ENCODE measurements at places on chromosomes 13 and 19. TPM values are rescaled to one million over a fixed set of nuclear protein-coding genes. Genes with fewer than 3 reads are reported as not detected.

SPRYD7 gene
- total RNA-seq: 5.6 TPM

SPART gene
- total RNA-seq: 110 TPM

OR1M1 gene
- not detected for total RNA-seq

PLPPR3 gene
- total RNA-seq: 0.56 TPM

BEST2 gene
- not detected for total RNA-seq

USHBP1 gene
- not detected for total RNA-seq

LIN7B gene
- 3.8 TPM for total RNA-seq

- DNase-seq: no peak
Observed at GRCh38 chr19:47203254-47203653, 27.7 kb downstream of the BBC3 start.

GRCh38 chr13:99205621-99206220 lies 5.1 kb downstream of the UBAC2 start:
- DNase-seq: no peak

GRCh38 chr13:110528911-110529310 lies 32.6 kb downstream of the RAB20 start:
- no peak for DNase-seq

DNA sequence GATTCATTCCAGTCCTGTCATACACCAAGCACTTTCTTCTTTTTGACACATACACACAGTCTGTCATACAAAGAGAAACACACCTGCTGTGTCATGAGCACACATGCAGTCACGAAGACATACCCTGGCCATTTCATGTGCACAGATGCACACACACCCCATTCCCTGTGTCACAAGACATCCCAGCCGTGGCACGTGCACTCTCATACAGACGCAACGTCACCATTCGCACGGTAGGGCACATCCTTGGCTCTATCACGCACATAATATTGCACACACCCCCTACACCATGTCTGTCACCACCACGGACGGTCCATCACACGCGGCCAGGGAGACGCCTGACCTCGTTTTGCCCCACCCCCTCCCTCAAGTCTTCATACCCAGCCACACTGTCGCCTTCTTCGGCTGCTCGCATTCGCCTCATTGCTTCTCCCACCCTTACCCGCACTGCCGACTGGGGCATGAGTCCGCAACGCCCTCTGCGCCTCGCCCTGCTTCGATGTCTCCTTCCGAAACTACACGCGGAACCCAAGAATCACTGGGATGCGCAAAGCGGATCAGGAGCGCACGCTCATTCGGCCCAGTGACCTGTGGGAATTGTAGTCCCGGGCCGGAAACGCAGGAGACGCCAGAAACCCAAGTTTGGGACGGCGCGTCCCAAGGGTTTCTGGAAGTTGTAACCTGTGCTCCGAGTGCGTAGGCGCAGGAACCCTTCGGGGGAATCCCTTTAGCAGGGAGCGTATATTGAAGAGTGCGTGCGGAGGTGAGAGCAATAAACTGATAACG lies 6.8 kb upstream of the ZNF283 start:
- DNase-seq: peak; percentile 42

- no peak for DNase-seq
Observed at GRCh38 chr13:111387945-111388600, 67.6 kb downstream of the TEX29 start.

DNA sequence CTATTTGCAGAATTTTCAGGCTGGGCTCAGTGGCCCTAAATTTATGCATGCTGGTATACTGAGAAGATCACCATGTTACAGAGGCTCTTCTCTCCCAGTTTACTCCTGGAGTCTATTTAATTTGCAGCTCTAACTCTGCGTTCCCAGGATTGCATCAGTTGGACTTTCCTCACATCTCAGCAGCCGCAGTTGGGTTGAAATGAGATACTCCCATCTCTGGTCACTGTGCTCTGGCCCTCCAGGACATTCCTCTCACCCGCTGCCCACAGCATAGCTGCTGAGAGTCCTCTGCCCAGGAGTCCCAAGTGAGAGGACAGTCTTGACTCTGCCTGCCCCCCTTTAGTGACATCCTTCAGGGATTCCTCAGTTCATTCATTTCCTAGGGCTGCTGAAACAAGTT lies 150.9 kb downstream of the LACC1 start:
- no peak for DNase-seq

GRCh38 chr19:51688671-51689571 lies 4.2 kb upstream of the SPACA6 start:
- DNase-seq: peak; percentile 95

DNA sequence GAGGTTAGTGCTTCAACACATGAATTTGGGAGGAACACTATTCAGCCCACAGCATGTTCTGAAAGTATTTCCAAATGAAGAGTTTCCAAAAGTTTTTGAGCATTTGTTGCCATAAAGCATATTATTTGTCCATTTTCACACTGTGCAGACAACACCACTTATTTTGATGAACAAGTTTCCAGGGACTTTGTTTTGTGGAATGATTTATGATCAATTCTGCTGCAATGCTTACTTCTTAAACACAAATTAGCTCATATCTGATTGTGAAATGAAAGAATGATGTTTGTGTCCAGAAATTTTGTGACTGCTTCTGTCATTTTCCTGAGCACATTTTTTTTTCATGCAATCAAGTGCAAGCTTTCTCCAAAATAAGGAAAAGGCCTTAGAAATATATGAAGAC lies 205.3 kb downstream of the RAP2A start:
- no peak for DNase-seq

DNA sequence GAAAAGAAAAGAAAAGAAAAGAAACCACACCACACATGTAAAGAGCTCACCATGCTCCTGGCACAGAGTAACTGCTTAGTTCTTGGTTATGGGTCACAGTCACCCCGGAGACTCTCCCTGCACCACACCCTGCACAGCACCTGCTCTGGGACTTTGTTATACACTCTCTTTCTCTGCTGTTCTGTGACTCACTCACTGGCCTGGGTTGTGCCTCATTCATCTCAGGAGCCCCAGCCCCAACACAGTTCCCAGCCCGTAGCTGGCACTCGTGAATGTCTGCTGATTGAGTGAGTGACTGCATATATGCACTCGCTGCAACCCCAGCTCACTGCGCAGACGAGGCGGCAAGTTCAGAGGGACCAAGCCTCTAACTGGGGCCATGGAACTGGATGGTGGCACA lies 22.9 kb upstream of the ZNF507 start:
- DNase-seq: no peak

DNA sequence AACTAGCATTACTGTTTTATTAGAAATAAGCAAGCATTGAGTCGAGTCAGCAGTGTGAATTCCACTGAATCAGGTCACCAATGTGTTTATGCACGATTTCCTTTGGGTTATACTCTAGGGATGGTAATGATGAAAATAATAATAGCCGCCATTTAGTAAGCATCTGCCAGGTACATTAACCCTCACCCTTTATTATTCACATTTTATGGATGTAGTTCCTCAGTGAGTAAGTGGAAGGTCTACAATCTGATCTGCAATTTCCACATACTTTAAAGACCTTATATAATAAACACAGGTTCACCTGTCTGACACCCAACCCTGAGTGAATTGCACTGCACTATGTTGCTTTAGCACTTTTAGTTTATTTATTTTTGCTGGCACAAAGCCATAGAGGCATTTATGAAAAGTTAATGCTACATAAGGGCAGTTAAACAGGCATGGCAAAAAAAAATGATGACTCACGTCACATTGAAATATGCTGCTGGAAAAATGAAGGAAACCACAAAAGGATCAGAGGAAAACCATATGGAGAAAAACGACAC lies 122.4 kb downstream of the TRPC4 start:
- DNase-seq: peak; percentile 87

GRCh38 chr19:58535857-58536256 lies 8.0 kb upstream of the TRIM28 start:
- DNase-seq: no peak

DNA sequence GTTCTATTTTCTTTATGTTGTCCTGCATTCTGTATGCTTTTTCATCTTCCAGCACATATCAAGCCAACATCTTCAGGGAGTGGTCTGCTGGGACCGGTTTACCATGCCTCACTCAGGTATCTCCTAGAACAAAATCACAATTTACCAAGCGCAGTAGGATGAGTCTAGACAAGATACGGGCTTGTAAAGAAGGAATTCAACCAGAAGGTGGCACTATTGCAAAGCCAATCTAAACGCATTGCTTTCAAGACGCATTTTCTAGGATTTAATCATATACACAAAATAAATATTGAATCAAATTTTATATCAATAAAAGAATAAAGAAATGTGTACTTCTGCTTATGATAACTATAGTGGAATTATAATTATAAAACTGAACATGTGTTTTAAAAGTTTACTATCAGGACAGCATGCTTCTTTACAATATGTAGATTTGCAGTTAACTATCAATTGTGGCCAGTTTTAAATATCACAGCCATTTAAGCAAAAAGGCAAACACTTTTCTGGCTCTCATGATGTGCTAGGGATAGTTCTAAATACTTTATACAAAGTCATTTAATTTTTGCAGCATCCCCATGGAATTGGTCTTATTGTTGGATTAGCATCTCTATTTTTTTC lies 16.1 kb upstream of the TPP2 start:
- DNase-seq: peak; percentile 80

DNA sequence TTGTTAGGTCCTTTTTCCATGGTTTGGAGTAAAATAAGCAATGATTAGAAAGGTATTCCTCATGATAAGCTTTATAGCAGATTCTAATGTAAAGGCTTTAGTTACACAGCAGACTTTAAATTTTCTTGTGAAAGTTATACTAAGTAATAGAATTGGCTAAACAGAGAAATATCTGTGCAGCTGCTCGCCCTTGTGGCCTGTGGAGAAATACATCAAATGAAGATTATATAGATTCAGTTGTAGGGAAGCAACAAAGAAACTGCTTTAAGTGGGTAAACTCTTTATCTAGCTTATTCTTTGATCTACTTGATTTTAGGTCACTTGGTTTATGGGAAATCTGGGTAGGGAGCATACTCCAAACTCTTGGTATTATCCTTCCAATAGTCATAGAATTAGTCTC lies 1269.7 kb upstream of the SPRY2 start:
- no peak for DNase-seq

GRCh38 chr19:55508120-55508519 lies 19.9 kb downstream of the SSC5D start:
- DNase-seq: no peak

DNA sequence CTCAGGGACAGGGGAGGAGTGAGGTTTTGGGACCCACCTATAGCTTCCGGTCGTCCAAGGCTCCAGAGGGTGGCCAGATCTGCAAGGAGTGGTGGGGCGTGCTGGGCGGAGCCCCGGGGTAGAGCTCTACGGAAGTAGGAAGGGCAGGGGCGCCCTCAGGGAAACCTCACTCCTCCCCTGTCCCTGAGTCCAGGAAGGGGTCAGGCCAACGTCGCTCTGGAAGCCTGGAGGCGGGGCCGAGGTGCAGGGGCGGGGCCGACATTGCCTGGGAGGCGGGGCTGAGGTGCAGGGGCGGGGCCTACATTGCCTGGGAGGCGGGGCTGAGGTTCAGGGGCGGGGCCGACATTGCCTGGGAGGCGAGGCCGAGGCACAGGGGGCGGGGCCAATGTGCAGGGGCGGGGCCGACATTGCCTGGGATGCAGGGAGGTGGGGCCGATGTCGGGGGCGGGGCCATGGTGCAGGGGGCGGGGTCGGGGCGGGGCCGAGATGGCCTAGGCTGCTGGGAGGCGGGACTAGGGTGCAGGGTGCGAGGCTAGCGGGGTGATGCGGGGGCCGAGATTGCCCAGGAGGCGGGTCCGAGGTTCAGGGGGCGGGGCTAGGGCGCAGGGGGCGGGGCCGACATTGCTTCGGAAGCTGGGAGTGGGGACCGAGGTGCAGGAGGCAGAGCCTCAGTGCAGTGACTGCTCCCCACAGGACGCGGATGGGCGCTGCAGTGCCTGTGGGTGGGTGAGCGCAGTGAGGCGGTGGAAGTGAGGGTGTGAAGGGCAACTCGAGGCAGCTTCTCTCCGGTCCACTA lies 4.9 kb upstream of the PALM start:
- peak; percentile 18 for DNase-seq
